ENCODE measurements at places on chromosomes 4 and X. TPM values are rescaled to one million over a fixed set of nuclear protein-coding genes. Genes with fewer than 3 reads are reported as not detected.

ITIH6 gene
- not detected for total RNA-seq

DNA sequence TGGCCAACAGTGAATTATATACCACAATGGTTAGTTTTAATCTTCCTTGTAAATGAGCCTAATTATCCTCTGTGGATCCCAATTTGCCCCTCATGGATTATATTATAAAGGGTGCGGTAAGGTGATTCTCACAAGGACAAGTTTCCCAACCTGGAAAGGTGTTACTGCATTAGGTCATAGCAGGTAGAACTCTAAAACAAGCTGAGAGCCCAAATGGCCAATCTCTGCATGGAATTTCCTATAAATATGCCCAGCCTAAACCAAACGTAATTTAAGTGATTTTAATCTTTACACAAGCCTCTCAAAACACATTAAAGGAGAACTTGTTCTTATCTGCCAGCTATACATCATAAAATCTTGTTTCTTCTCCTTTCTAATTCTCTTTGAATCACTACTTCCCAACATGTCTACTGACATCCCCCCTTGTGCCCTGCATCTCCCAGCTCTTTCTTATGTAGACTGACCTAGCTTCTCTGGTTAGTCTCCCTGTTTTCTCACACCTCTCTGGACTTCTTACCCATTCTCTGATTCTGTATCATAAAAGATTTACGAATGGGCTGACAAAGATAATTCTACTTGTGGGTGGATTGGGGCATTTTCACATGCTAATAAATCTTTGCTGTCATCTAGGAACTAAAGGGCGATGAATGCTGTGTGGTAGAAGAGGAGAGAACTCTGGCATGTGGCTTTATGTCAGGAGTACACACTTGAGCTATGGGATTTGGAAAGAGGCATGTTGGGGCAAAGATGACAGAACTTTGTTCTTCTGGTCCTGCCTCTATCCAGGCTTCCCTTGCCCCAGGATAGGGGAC is 94.3 kb upstream of the PGRMC2 start:
- no peak for DNase-seq

NAP1L5 gene
- total RNA-seq = 3.5 TPM

DNA sequence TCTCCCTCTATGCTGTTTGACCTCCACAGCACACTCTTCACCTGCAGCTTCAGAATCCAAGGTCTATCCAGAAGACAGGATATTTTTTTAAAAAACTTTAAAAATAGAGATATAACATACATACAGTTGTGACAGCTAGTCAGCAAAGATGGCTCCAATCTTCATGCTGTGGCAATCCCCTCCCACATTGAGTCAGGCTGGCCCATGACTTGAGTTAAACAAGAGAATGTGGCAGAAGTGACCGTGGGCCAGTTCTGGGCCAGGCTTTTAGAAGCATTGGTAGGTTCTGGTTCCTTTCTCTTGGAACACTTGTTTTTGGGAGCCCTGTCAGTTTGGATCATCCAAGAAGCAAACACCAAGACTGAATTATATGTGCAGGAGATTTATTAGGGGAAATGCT is 36.1 kb upstream of the REPS2 start:
- no peak for DNase-seq

DNA sequence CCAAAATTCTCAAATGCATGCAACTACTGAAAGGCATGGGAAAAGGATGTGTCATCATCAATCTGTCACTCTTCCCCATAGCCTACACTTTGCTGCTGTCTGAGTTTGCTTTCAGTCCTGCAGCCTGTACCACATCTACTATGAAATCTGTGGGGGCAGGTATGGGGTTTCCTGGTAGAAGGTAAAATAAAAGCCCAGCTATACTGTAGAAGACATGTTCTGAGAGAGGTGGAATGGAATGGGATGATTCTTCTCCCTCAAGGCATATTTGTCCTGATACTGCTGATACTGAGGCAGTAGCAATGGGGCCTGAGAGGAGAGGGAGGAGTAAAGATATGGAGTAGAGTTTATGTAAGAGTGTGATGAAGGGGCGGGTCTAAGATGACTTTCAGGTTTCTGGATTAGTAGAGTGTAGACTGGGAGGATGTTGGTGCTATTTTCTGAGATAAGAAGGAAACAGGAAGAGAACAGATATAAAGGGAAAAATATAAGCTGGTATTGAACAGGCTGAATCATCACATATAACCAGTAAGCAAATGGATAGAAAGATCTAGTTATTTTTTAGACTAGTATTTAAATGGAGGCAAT is 38.7 kb upstream of the GYPA start:
- no peak for DNase-seq

GRCh38 chrX:118164138-118164537 is 47.5 kb upstream of the KLHL13 start:
- no peak for DNase-seq

DNA sequence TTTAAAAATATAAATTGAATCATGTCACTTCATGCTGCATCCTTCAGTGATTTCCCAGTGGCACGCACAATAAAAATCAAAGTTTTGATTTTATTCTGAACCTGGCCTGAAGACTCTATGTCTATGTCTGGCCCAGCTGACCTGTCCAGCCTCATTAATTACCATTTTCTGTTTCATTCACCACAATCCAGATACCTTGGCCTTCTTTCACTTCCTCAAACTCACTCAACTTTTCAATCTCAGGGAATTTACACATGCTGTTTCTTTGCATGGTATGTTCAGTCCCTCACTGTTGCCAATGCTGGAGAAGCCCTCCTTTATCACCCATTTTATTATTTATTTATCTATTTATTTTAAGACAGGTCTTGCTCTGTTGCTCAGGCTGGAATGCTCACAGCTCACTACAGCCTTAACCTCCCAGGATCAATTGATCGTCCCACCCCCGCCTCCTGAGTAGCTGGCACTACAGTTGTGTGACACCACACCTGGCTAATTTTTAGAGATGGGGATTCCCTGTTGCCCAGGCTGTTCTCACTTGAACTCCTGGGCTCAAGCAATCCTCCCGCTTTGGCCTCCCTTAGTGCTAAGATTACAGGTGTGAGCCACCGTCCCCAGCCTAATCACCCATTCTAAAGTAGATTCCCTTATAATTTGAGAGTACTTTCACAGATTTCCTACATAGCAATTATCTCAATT is 43.1 kb downstream of the ZGRF1 start:
- DNase-seq = no peak

GRCh38 chr4:88054901-88055300 is 47.5 kb downstream of the PKD2 start:
- no peak for DNase-seq

DNA sequence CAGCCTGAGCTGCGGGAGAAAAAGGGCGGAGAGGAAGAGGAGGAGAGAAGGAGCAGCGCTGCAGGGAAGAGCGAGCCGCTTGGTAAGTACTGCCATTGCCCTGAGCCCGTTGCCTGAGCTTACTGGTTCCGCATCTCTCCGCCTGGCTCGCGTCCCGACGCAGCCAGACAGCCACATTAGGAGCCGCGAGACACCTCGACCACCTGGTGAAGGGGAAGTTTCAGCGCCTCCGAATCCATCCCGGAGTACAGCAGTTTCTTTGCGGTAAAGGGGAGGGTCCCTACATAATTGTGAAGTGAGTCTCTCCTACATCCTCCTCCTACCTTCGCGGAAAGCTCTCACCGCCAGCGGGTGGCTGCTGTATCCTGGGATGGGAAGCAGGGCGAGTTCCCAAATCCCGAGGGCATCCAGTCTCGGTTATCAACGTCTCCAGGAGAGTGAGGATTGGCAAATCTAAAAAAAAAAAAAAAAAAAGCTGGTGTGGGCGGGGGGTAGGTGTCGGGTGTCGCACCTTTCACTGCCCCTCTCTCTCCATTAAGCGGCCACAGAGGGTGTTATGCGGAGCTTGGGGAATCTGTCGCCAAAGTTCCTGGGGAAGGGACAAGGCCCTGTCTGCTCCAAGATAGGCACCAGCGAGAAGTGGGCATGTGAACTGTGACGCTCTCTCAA is 7.9 kb downstream of the TBX22 start:
- DNase-seq = no peak

SHOX gene
- total RNA-seq = not detected

- no peak for DNase-seq
Observed at GRCh38 chrX:107451731-107452130, 2.3 kb downstream of the FRMPD3 start.

GRCh38 chr4:114658179-114658578 is 59.6 kb downstream of the UGT8 start:
- DNase-seq = no peak

Measured in left ventricle myocardium inferior (tissue), 1 donor.